ENCODE measurements at places on chromosomes 3 and 15.

GRCh38 chr3:134485075-134485717 is 589 bp downstream of the ANAPC13 start:
- no peak for DNase-seq

- DNase-seq, result no peak
Measured at GRCh38 chr3:191894406-191894805, 433.4 kb downstream of the PYDC2 start.

GRCh38 chr3:155065537-155065936 is 14.6 kb upstream of the MME start:
- DNase-seq, result no peak

- no peak for DNase-seq
Measured at GRCh38 chr3:48863122-48863521, 15.4 kb upstream of the PRKAR2A start.

GRCh38 chr15:64502151-64502550 is 41.8 kb downstream of the ZNF609 start:
- no peak for DNase-seq

DNA sequence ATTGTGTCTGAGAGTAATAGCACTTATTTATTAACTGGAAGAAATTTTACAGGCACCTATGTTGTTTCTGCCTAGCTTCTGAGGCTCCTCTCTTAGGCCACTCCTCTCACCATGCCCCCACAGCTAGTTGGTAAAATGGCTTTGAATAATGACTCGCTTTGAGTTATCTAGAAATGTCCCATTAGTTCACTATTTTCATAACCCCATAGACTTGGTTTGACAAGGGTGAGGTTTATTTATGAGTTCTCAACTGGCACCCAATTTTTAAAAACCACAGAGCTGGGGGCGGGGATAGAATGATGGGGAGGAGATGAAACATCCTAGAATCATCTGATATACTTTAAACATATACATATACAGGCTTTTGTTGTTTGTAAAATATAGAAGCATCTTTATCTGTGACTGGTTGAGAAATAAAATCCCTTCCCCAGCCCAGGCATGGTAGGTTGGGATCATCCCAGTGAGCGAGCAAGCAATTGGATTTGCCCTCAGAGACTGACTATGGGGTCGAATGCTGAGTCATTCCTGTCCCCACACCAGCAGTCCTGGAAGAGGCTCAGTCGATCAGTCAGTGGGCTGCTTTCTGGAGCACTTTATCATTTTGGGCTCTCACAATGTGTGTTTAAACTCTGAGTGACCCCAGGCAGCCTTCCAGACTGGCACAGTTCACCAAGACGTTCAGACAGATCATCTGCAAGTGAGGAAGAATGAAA is 60.2 kb upstream of the TSEN2 start:
- no peak for DNase-seq

GRCh38 chr3:42092006-42092405 is 849 bp downstream of the TRAK1 start:
- DNase-seq, result no peak

GRCh38 chr3:42077785-42078184 is 13.4 kb upstream of the TRAK1 start:
- no peak for DNase-seq

DNA sequence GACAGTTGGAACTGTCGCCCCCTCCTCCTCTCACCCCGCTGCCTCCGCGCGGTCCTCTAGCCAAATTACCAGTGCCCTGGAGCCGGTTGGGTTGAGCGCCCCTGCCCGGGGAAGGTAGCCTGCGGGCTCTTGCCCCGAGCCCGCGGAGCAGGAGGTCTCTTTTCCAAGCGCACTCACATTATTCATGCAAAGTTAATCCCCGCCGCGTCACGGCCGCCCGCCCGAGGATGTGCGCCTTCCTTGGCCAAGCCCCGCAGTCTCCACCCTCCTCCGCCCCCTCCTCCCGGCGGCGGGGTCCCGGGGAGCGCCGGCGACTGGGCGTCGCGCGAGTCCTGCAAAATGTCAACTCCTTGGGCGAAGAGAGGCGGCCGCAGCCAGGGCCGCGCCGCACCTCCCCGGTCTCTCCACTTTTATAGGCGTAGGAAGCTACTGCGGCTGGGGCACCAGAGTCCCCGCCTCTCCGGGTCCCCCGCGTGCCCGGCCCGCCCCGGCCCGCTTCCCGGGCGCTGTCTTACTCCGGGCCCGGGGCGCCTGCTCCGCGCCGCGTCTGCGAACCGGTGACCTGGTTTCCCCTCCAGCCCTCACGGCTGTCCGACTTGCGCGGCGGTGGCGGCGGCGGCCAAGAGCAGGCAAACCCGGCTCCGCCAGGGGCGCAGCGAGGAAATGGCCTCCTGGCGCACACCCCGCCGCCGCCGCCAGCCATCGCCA is at the start of gene THRB:
TSS of gene THRB (minus strand) at position 233 of the 708 bp plus-strand sequence.
- no peak for DNase-seq

DNA sequence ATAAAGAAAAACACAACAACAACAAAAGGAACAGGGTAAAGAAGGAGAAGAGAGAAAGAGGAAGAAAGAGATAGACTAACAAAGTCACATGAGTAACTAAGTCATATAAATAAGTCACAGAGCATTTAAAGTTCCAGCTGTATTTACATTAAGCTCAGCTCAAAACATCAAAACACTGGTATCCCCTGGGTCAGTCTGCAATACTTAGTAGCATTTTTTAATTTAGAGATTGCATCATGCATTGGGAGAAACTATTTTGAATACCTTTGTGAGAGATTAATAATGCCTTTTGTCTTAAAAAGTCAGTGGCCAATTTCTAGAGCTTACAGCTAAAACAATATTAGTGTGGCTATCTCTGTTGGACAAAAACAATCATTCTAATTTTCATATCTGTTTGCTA is 78.4 kb downstream of the NEK10 start:
- no peak for DNase-seq

DNA sequence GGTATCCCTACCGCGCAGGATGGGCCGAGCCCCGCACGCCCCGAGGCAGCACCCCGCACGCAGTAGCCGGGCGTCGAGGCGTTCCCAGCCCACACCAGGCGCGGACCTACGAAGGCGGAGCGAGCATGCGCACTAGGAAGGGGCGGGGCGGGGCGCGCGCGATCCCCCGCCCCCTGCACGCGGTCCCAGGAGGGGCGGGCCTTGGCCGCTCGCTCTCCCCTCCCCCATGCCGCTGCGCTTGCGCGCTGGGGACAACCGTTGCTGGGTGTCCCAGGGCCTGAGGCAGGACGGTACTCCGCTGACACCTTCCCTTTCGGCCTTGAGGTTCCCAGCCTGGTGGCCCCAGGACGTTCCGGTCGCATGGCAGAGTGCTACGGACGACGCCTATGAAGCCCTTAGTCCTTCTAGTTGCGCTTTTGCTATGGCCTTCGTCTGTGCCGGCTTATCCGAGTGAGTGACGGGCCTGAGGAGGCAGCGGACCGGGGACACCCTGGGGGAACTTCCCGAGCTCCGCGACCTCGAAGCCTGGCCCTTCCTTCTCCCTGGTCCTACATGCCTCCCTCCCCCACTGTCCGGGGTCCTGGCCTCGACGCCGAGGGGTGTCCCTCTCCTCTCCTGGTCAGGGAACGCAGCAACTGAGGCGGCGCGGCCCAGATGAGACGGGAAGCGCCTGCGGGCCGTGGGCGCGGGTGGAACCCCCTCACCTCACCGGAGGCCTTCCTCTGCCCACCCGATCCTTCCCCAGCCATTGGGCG is at the start of gene SPESP1:
TSS of gene SPESP1 (plus strand) at position 258 of the 755 bp plus-strand sequence. CDS start at position 387, 129 bp downstream.
- peak; percentile 42 for DNase-seq

GRCh38 chr15:56984681-56985481 is 66.4 kb downstream of the TCF12 start:
- DNase-seq, result no peak

DNA sequence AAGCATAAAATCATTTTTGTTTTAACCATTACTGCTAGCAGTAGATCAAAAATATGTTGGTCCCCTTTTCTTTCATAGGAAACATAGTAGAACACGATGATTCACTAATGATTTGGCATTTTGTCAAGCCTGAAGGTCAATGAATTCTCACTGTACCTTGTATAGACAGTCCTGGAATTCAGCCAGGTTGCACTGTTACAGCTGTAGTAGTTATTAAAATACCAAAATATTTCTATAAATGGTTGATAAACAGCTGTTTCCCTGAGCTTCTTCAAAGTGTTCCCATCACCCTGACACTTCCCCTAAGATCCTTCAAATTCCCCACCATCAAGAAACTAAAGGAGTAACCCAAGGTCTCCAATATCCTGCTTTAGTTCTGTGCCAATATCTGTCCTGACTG is 200.9 kb downstream of the ATP8B4 start:
- no peak for DNase-seq

- DNase-seq, result no peak
Measured at GRCh38 chr15:43774062-43774461, 2.7 kb downstream of the ELL3 start.

DNA sequence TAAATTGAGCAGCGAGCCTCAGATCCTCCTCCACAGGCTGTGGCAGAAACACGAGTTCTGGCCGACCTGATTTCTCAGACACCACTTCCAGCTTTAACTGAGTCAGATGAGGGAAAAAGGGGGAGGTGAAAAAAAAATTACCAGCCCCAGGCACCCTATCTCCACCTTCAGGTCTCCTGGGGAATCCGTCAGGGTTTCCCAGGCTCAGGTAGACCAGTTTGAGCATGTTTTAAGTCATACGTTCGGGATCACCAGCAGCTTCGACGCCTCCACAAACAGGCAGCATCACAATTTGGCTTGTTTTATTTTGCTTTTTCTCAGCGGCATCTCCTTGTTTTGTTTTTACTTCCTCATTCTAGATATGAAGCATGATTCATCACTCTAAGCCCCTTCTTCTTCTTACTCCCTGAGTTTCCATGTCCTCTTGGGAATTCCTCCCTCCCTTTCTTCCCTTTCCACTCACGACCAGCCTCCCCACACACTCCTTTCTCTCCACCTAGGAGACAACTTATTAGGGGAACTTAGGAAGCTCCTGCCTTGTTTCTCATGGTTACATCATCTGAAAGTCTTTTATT is 190.1 kb downstream of the ZNF621 start:
- DNase-seq, result no peak

GRCh38 chr3:134898181-134898754 is 103.2 kb downstream of the EPHB1 start:
- DNase-seq, result no peak

DNA sequence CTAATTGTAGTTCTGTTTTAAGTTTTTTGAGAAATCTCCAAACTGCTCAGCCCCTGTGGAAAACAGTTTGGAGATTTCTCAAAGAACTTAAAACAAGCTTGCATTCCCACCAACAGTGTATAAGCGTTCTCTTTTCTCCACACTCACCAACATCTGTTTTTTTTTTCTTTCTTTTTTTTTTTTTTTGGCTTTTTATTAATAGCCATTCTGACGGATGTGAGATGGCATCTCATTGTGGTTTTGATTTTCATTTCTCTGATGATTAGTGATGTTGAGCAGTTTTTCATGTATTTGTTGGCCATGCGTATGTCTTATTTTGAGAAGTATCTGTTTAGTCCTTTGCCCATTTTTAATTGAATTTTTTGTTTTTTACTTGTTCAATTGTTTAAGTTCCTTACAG is 73.1 kb upstream of the COL8A1 start:
- no peak for DNase-seq

GRCh38 chr3:94071713-94072284 is 8.9 kb downstream of the NSUN3 start:
- DNase-seq, result no peak

- DNase-seq, result no peak
Measured at GRCh38 chr3:155350571-155350970, 57.1 kb upstream of the STRIT1 start.

GRCh38 chr15:95563634-95564033 is 766.9 kb upstream of the NR2F2 start:
- DNase-seq, result no peak

- no peak for DNase-seq
Measured at GRCh38 chr3:30496066-30496966, 110.1 kb upstream of the TGFBR2 start.

DNA sequence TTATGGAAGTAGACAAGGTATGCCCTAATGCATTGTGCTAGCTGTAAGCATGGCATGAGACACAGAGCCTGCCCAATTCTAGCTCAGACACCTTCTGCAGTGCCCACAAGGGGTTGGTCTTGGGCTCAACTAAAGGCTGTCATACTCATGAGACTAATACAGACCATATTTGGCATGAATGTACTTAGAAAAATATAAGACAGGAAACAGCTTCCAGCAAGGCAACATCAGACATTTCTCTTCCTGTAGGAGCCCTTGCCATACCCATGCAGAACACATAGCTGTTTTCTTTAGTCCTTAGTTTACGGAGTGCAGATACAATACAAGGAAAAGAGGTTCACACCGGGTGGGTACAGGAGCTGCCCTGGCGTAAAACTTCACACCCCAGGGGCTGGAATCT is 30.5 kb upstream of the NR1I2 start:
- DNase-seq, result no peak

GRCh38 chr3:131591394-131592014 is 88.7 kb upstream of the MRPL3 start:
- DNase-seq, result no peak

DNA sequence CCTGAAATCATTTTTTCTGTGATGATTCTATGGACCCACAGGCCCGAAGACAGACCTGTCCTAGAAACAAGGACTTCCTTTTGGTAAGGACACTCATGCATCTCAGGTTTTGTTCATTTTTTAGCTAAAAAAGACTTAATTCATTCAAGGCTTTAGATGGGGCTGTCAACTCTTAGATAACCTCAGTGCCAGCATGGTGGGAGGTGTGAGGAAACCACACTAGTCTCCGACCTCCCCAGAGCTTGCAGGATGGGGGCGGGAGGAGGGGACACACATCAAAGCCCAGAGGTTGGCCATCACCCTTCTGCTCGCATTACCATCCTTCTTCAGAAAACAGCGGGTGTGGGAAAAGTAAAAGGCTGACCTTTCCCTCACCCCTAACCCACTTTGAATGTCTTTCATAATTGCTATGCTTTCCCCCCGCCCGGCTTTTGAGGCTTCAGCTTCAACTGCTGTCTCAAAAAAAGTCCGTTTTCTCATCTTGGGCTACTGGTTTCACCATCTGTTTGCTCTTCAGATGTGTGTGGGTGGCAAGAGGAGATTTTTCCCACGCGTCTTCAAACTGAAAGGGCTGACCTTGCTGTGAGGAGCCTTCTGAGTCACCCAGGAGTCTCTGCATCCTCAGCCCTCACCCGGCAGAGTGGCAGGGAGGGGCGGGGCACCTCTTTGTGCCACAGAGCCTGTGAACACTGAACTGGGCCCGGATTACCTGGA is 27.6 kb upstream of the CXCR6 start:
- peak; percentile 55 for DNase-seq
